Activated T-helper 17 cell treated with anti-CD3 and anti-CD28 coated beads, Interleukin-2, amount 50 U/mL, for 72 hours (primary cell): ENCODE measurements at places on chromosomes 5 and 9. TPM values are rescaled to one million over a fixed set of nuclear protein-coding genes. Genes with fewer than 3 reads are reported as not detected.

RALGDS gene
- 101 TPM for total RNA-seq

HAVCR1 gene
- not detected for total RNA-seq

DNA sequence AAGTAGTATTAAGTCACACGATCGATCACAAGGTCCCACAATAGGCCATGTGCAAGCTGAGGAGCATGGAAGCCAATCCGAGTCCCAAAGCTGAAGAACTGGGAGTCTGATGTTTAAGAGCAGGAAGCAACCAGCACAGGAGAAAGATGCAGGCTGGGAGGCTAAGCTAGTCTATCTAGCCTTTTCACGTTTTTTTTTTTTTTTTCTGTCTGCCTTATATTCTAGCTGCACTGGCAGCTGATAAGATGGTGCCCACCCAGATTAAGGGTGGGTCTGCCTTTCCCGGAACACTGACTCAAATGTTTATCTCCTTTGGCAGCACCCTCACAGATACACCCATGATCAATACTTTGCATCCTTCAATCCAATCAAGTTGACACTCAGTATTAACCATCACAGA lies 6.5 kb downstream of the PPIP5K2 start:
- ATAC-seq: no peak

DNA sequence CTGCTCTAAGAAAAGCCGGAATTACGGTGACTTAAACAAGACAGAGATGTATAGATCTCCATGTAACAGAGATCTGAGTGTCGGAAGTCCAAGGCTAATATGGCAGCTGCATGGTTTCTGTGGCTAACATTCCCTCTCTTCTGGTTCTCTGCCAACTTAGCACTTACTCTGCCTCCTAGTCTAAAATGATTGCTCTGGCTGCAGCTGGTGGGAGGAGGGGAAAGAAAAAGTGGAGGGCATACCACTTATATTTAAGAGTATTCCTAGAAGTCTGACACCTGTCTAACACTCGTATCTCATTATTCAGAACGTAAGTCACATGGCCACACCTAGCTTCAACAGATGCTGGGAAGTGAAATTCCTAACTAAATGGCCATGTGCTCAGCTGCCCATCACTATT lies 551.5 kb upstream of the TLE4 start:
- no peak for ATAC-seq

GRCh38 chr5:83364312-83365299 lies 106.9 kb upstream of the VCAN start:
- ATAC-seq: no peak

DNA sequence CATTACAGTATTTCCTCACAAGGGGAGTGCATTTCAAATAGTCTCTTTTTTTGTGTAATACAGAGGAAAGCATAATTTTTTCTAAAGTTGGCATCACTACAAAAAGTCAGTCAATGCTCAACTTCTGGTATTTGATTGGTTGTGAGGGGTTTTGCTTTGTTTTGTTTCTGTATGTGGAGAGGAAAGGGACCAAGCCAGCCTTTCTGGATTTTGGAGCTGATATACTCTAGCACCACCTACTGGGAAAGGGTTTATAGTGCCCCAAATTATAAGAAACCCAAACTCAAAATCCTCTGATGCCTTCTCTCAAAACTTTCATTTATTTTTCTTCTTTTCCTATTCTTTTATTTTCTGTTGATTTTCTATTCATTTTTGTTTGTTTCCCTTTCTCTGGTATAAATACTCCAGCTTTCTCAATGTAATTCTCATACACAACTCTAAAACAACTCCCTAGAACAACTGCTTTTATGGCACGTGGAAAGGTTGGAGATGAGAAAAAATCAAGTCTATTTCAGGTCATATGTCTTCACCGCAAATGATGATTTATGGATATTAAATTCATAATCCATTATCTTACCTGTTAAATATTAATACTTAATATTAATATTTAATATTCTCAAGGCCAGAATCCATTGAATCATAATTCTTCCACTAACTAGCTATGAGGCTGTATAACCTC lies 69.5 kb upstream of the ANXA1 start:
- ATAC-seq: no peak

GRCh38 chr9:113599646-113600022 lies 136.1 kb downstream of the RGS3 start:
- ATAC-seq: no peak

CCDC183 gene
- total RNA-seq: 2.1 TPM

GRCh38 chr9:114078781-114079156 lies 669 bp upstream of the AMBP start:
- no peak for ATAC-seq

GABRA1 gene
- not detected for total RNA-seq

DNA sequence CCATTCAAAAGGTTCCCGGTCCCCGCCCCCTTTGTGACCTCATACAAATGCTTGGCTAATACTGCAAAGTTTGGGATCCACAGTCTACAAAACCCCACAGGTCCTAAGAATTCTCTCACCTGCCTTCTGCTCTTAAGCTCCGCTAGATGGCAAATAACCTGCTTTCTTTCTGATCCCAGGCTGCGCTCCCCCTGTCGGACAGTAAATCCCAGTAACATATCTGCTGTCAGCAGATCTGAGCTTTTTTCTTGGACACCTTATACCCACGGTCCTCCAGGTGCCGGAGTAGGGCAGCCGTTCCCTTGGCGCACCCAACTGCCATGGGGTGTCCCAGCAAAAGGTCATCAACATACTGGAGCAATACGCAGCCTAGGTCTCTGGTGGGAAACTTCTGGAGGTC lies 39.0 kb upstream of the PPP1R26 start:
- no peak for ATAC-seq

ADAMTSL1 gene
- total RNA-seq: not detected

- ATAC-seq: no peak
Measured at GRCh38 chr5:1503241-1504068, 20.3 kb downstream of the LPCAT1 start.

GRCh38 chr9:75451045-75451444 lies 362.7 kb downstream of the OSTF1 start:
- ATAC-seq: no peak

DNA sequence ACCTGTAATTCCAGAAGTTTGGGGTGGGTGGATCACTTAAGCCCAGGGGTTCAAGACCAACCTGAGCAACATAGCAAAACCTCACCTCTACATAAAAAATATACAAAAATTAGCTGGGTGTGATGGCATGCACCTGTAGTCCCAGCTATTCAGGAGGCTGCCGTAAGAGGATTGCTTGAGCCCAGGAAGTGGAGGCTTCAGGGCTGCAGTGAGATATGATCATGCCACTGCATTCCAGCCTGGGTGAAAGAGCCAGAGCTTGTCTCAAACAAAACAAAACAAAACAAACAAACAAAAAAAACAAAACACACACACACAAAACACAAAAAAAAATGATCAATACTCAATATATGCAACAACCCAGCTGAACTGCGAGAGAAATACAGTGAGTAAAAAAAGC lies 29.5 kb upstream of the TRIM14 start:
- no peak for ATAC-seq

GRCh38 chr5:123398058-123398733 lies 25.0 kb downstream of the CEP120 start:
- ATAC-seq: no peak

- no peak for ATAC-seq
Measured at GRCh38 chr9:127524373-127524772, 73.1 kb downstream of the LRSAM1 start.

GRCh38 chr9:34001298-34001697 lies 47.4 kb downstream of the UBAP2 start:
- ATAC-seq: no peak

DNA sequence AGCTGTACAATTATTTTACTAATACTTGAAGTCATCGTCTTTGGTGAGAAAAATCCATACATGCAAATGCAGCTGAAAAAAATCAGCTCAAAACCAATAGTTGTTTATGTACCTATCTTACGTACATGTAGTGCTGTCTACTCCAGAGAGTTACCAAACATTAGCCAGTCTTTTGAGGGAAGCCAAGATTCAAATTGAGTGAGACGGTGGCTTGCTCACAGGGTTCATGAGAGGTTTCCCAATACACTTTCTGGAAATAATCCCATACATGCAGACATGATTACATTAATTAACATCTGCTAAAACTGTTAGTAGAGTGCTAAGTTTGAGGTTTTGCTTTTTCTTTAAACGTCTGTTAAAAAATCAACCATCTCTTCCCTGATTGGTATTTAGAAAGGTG lies 2.3 kb downstream of the C9orf72 start:
- ATAC-seq: no peak

GRCh38 chr5:68540798-68541590 lies 325.4 kb downstream of the PIK3R1 start:
- no peak for ATAC-seq

DNA sequence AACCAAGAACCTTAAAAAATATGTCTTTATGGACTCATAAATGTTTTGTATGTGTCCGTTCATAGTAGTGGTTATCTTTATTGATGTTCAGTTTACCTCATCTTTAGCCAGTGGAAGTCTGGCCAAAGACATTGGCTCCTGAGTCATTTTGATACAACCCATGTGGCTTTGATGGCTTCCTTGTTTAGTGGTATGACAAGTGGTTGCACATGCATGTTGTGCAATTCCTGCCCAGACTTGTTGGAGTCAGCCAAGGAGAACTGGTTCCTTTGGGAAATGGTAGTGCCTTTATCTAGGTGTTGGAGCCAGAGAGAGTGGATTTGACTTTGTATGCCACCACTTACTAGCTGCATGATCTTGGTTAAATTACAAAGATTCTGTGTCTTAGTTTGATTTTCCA lies 94.3 kb downstream of the RPS23 start:
- peak; percentile 46 for ATAC-seq

DNA sequence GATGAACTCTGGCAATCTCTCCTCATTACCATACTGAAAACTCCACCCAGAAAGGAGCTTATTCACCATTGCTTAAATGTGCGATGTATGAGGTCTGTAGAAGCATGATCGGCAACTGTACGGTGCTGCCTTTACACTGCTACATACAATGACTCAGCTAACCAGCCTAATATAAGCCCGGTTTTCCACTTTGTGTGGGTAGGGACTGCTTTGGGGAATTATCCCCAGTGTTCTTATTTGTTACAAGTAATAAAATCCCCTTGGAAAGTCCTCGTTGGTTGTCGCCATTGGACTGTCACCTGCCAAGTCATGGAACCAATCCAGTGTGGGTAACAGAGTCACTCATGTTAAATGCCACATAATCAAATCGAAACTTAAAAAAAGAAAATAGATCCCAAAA lies 23.5 kb upstream of the TENT2 start:
- peak; percentile 56 for ATAC-seq

OLFML2A gene
- not detected for total RNA-seq

GRCh38 chr5:139664086-139664693 lies 16.0 kb downstream of the CXXC5 start:
- ATAC-seq: no peak

SLC36A3 gene
- total RNA-seq: not detected

GRCh38 chr5:158783382-158783781 lies 316.3 kb downstream of the EBF1 start:
- ATAC-seq: no peak

BTNL3 gene
- total RNA-seq: not detected

- no peak for ATAC-seq
Measured at GRCh38 chr5:54577937-54578653, 60.5 kb downstream of the SNX18 start.

IRX1 gene
- not detected for total RNA-seq

CCL27 gene
- 1.6 TPM for total RNA-seq

DNA sequence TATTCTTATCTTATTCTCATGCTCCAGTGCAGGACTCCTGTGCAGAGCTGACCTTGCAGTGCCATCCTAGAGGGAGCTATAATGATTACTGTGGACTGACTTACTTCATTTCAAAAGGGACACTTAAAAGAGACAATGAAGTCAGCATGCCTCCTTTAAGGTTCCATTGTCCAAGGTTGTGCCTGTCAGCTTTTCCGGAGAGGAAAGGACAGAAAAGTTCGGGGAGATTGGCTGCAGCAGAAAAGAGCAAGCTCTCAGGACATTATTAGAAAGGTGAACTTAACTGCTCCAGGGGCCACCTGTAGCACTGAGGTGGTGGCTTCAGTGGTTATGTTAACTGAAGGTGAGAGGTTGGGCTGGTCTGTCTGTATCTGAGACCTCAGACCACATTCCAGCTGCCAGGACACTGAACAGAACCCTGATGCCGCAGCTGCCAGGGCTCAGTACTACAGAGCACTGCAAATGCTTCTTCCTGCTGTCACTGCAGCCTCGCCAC lies 112.9 kb downstream of the ST8SIA4 start:
- ATAC-seq: no peak

DNA sequence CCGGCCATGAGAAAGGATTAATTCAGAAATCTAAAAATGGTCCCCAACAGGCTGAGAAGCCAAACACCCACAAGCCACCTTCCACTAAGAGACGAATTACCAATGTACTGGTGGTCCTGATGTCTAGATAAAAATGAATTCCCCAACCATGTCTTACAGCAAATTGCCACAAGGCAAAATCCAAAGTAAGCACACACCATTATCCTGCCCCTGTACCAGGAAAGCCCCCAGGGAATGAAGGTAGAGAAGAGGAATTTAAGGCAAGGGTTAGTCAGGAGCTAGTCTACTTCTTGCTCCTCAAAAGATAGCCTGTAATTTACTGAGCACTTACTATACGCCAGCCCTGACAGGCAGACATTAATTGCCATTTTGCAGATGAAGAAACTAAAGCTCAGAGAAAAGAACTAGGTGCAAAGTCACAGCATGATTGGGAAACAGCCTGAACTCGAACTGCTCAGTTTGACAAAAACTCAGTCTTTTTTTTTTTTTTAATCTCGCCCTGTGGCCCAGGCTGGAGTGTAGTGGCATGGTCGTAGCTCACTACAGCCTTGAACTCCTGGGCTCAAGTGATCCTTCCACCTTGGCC lies 64.3 kb downstream of the RAPGEF1 start:
- ATAC-seq: no peak

GRCh38 chr9:81559709-81560108 lies 129.6 kb downstream of the TLE1 start:
- ATAC-seq: no peak

TMCO6 gene
- total RNA-seq: 30.6 TPM

ANKS6 gene
- total RNA-seq: 10.0 TPM

- peak; percentile 83 for ATAC-seq
Measured at GRCh38 chr5:176596689-176597416, 13.1 kb downstream of the GPRIN1 start.

- no peak for ATAC-seq
Measured at GRCh38 chr9:126875756-126876510, 15.5 kb downstream of the ZBTB34 start.

- ATAC-seq: no peak
Measured at GRCh38 chr9:104842698-104843097, 78.8 kb downstream of the NIPSNAP3B start.

DNA sequence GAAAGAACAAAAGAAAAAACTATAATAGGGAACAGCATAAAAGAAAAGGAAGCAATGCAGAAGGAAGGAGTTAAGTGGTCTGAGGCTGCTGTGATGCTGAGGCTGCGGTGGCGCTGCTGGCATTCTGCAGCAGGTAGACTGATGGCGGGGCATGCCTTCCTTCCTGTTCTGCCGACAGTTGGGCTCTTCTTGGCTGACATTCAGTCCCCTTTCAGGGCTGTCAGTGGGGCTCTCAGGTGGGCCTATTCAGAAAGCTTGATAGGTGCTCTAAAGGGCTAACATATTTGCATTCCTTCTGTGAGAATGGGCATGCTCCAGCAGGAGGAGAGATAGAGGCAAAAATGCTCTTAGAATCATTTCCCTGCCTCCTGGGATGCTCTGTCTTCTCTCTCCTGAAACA lies 5.1 kb upstream of the CLINT1 start:
- ATAC-seq: no peak
